ENCODE measurements at places on chromosomes 4 and X.
A peak's percentile ranks its signal among the peaks of the same experiment; 100 is the strongest.

DNA sequence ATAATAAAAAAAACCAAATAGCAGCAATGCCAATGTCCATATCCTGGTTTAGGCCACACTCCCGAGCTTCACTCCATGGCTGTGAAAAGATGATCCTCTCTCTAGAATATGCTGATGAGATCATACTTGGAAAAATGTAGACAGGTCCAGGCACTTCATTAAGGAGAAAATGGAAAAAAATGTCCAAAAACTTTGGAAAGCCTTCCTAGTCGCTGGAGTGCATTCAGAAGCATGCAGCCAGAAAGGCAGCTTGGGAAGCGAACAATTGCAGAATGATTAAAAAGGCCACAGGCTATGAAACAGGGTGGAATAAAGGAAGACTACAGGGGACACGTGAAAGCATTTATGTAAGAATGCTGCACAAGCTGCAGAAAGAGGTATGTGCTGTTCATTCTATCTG, 165.6 kb upstream of the HCCS start:
- DNase-seq: no peak

GRCh38 chr4:159341522-159341921, 238.6 kb downstream of the RAPGEF2 start:
- DNase-seq: no peak

- no peak for DNase-seq
Measured at GRCh38 chrX:119236623-119237561, 807 bp downstream of the PGRMC1 start.

GRCh38 chr4:28287831-28288233, 1427.2 kb downstream of the STIM2 start:
- peak; percentile 28 for DNase-seq

GRCh38 chrX:103730796-103731493, 20.2 kb downstream of the TMEM31 start:
- no peak for DNase-seq

GRCh38 chr4:56976837-56977320, 527 bp downstream of the NOA1 start:
- DNase-seq: no peak

- no peak for DNase-seq
Measured at GRCh38 chrX:139581068-139581467, 50.5 kb downstream of the F9 start.

DNA sequence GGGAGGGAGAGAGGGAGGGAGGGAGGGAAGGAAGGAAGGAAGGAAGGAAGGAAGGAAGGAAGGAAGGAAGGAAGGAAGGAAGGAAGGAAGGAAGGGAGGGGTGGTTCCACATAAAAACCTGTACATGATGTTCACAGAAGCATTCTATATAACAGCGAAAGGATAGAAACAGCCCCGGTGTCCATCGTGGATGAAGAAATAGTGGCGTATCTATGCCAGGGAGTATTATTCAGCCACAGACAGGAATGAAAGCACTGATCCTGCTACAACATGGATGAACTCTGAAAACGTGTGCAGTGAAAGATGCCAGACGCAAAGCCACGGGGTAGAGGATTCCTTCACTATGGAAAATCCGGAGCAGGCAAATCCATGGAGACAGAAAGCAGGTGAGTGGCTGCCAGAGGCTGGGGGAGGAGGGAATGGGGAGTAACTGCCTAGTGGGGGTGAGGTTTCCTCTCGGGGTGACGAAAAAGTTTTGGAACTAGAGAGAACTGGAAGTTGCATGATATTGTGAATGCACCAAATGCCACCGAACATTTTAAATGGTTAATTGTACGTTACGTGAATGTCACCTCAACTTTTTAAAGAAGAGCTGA, 92.2 kb downstream of the ABLIM2 start:
- no peak for DNase-seq

DNA sequence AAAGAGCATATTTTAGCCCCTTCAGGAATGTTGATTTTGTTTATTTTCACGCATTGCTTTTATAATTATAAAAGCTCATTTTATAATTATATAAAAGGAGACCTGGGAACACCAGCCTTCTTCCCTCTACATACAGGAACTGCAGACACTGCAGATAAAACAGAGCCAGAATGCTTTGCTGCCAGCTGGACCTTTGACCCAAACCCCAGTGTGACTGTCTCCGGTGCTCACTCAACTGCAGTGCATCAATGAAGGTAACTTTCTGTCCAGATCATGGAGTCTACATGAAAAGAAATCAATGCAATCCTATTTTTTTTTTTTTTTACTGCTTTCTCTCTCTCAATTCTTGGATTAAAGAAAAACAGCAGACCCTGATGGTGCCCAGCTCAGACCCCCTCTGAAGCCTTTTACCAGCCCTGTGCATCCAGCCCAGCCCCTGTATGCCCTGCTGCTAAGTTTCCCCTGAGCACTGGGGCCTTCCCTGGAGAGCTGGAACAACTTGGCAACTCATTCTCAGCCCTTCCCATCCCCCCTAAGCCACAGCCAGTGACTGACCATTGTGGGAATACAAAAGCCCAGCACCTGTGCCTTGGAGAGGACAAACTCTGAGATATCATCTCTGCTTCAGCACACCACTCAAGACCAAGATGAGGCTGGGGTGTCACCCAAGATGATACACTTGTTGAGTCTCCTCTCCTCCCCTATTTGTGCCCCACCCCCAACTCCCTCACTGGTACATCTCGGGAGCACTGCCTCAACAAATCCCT, 182.1 kb downstream of the EVC2 start:
- no peak for DNase-seq

DNA sequence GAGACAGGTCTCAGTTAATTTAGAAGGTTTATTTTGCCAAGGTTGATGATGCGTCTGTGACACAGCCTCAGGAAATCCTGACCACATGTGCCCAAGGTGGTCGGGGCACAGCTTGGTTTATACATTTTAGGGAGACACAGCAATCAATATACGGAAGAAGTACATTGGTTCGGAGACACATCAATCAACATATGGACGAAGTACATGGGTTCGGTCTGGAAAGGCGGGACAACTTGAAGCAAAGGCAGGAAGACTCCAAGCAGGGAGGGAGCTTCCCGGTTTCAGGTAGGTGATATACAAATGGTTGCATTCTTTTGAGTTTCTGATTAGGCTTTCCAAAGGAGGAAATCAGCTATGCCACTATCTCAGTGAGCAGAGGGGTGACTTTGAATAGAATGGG, 225.2 kb upstream of the ZFP42 start:
- DNase-seq: no peak

- no peak for DNase-seq
Measured at GRCh38 chr4:178339769-178340168, 897.5 kb upstream of the AGA start.

- peak; percentile 8 for DNase-seq
Measured at GRCh38 chr4:170497112-170497511, 407.4 kb upstream of the AADAT start.

- DNase-seq: no peak
Measured at GRCh38 chr4:848803-849477, 23.0 kb upstream of the CPLX1 start.

GRCh38 chr4:139684351-139684750, 18.7 kb downstream of the MGST2 start:
- no peak for DNase-seq

- DNase-seq: peak; percentile 43
Measured at GRCh38 chr4:149781150-149781549, 34.5 kb downstream of the IQCM start.

DNA sequence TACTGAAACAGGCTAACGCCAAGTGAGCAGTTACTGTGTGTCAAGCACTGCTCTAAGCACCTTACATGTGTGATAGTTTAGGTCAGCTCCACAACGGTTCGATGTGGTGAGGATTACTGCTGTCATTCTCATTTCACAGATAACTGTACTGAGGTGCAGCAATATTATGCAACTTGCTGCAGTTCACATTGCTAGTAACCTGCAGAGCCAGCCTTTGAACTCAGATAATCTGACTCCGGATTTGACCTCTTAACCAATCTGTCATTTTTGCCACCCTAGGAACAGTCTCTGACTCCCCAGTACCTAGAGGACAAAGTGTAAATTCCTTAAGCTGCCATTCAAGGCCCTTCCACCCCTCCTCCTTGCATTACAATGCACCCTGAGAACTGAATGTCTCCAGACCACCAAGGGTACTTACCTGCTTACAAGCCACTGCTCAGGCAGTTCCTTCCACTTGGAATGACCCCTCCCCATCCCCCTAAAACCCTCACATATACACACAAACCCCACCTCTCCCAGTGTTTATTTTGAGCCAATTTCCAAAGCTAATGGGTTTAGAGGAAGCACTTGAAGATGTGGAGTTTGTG, 24.9 kb downstream of the EFNB1 start:
- no peak for DNase-seq

DNA sequence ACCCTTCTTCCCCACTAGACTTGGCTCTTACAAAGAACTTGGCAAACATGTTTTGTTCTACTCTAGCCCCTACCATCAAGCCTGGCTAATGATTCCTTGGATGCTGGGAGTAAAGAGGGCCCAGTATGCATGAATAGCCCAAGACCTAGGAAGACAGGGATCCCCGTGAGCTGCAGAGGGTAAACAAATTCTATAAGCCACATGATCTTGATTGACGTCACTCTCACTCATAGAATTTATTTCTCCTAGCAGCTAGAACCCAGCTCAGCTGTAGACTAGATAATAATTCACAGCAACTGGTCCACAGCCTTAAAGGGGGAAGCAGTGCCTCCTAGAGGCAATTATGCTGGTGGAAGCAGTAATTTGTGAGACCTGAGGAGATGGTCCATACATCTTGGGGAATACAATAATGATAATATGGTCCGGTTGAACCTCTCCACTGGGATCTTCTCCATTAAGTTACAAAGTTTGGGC, 16.1 kb upstream of the USO1 start:
- peak; percentile 27 for DNase-seq

GRCh38 chr4:120327276-120327675, 260.6 kb upstream of the MAD2L1 start:
- DNase-seq: no peak

- no peak for DNase-seq
Measured at GRCh38 chr4:169975131-169975837, 50.9 kb downstream of the MFAP3L start.

DNA sequence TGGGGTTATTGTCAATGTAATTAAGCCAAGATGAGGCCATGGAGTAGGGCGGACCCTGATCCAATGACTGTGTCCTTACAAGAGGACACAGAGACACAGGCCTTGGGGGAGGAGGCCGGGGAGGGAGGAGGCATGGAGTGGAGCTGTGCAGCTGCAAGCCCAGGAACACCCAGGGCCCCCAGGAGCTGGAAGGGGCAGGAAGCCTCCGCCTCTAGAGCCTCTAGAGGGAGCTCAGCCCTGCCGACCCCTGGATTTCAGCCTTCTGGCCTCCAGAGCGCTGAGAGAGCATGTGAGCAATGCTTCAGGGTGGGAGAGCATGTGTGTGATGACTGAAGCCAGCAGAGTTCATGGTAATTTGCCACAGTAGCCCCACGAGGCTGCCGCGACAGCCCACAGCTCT, 234.6 kb downstream of the AFAP1 start:
- DNase-seq: no peak

- DNase-seq: no peak
Measured at GRCh38 chr4:10173754-10174749, 57.5 kb upstream of the WDR1 start.

DNA sequence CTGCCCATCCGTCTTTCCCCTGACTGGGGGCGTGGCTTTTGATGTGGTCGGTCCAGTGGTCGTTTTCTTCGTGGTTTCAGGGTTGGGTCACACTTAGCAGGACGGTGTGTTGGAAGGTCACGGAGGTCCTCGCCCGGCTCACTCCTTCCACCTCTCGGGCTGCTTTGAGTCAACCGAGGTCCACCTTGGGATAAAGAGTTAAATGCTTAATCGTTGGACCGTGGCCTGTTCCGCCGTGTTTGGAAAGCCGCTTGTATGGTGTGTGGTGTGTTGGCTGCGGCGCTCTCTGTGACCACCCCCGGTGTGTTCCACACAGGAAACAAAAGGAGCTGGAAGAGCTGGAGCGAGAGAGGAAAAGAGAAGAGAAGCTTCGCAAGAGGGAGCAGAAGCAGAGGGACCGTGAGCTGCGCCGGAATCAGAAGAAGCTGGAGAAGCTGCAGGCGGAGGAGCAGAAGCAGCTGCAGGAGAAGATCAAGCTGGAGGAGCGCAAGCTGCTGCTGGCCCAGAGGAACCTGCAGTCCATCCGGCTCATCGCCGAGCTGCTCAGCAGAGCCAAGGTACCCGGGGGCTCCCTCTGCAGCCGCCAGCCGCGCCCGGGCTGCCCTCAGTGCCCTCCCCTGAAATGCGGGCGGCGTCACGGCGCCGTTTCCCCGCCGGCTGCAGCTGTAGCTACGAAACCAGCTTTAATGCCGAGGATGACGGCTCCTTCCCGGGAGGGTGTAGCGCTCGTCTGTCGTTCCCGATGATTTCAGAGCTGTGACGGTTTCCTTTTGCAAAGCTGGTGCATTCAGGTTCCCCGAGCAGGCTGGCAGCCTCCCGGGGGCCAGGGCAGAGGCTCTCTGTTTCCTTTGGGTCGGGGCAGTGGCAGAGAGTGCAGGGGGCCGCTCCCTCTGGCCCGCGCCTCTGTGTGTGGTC, 7.7 kb downstream of the AKAP17A start:
- DNase-seq: no peak

DNA sequence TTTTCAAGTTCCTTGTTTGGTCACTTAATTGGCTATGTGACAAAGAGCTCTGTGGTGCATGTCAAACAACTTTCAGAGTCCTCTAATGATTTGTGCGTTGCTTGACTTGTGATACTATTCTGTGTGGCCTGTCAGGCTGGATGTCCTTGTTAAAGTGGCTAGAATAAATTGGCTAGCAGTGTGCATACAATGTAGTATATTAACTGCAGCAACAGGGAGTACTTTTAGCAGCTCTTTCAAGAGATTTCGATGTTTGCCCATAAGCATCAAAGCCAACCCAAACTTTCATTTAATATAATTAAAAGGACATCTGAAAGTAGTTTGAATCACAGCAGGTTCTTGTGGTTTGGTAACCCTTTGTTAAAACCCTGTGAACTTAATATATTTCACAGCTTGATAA, 718.9 kb downstream of the ADGRL3 start:
- no peak for DNase-seq

DNA sequence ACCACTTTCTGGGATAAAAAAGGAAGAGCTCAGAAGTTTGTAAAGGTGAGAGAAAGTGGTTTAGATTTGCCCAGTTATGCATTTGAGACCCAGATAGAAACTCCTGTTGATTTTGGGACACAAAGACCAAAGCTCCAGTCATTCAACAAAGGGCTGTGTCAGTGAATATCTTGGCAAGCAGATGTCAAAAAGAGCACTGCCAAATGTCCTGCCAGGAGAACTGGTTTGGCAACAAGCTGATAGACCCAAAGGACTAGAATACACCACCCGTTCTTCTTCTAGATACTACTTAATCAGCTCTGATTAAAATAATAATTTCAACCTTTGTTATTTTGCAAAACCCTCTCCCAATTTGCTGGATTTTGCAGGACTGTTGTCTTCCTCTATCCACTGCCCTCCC, 121.4 kb downstream of the NHS start:
- DNase-seq: no peak

DNA sequence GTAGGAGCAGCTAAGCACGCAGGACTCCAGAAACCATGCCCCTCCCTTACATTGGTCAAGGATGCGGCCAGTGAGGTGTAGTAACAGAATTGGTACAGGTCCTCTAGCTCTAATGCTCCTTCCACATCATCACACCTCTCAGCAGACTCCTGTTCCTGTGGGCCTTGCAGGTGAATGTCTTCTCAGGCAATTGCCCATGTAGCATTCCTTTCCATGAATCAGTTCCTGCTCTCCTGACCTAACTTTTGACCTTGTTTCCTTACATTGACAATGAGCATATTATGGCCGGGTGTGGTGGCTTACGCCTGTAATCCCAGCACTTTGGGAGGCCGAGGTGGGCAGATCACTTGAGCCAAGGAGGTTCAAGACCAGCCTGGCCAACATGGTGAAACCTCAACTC, 31.3 kb downstream of the MAP7D3 start:
- no peak for DNase-seq
